ENCODE measurements at places on chromosomes 12 and 14. TPM values are rescaled to one million over a fixed set of nuclear protein-coding genes. Genes with fewer than 3 reads are reported as not detected.

GDF3 gene
- not detected for total RNA-seq

FAM234B gene
- 6.4 TPM for total RNA-seq

SYT1 gene
- 2.6 TPM for total RNA-seq

PTPRB gene
- 60.3 TPM for total RNA-seq

SERPINA3 gene
- 110 TPM for total RNA-seq

TDRD9 gene
- total RNA-seq, result 1.1 TPM

FLVCR2 gene
- total RNA-seq, result 21.8 TPM

KRT6A gene
- total RNA-seq, result not detected

TEP1 gene
- 26.2 TPM for total RNA-seq

ACOT6 gene
- not detected for total RNA-seq

DLK1 gene
- not detected for total RNA-seq

DACT1 gene
- 2.9 TPM for total RNA-seq

CARMIL3 gene
- 0.17 TPM for total RNA-seq

GYS2 gene
- not detected for total RNA-seq

CFAP73 gene
- total RNA-seq, result not detected

IAPP gene
- total RNA-seq, result not detected

SYCP3 gene
- total RNA-seq, result not detected

POTEG gene
- not detected for total RNA-seq

NXPH4 gene
- not detected for total RNA-seq

CYP46A1 gene
- total RNA-seq, result 2.1 TPM

CSRP2 gene
- 33.3 TPM for total RNA-seq

GNB3 gene
- not detected for total RNA-seq

ABCD2 gene
- 43.4 TPM for total RNA-seq

THAP2 gene
- total RNA-seq, result 2.4 TPM

TOMM20L gene
- total RNA-seq, result not detected

KRT2 gene
- not detected for total RNA-seq

SOAT2 gene
- total RNA-seq, result not detected

GDF11 gene
- 1.1 TPM for total RNA-seq

BEGAIN gene
- 0.51 TPM for total RNA-seq

RAP1B gene
- 194 TPM for total RNA-seq

AVPR1A gene
- total RNA-seq, result 56.1 TPM

STYK1 gene
- total RNA-seq, result 0.22 TPM

GSC gene
- total RNA-seq, result 13.7 TPM

REP15 gene
- total RNA-seq, result 1.1 TPM

TAS2R43 gene
- total RNA-seq, result 3.7 TPM

REM2 gene
- 1.5 TPM for total RNA-seq

C12orf54 gene
- total RNA-seq, result not detected

Data from subcutaneous adipose tissue (tissue), 4 donors.